Fibroblast of lung (primary cell): ENCODE measurements at places on chromosomes 1 and 21. TPM values are rescaled to one million over a fixed set of nuclear protein-coding genes. Genes with fewer than 3 reads are reported as not detected.

The S100A1 gene
- total RNA-seq: 0.17 TPM in 1 of 2 replicates, not detected in the other

The FLG2 gene
- not detected in 2 replicates for total RNA-seq

The PAPPA2 gene
- 4.1 and 5.4 TPM in 2 replicates for total RNA-seq

The MAP10 gene
- total RNA-seq: 2.6 TPM in 2 replicates

The ITGB2 gene
- total RNA-seq: not detected in 2 replicates

The THEM5 gene
- not detected in 2 replicates for total RNA-seq

The TAL1 gene
- total RNA-seq: under 0.01 TPM in 1 of 2 replicates, not detected in the other

The C1orf226 gene
- under 0.01 and 0.33 TPM in 2 replicates for total RNA-seq

The GATAD2B gene
- total RNA-seq: 3.3 and 4.8 TPM in 2 replicates

The WDR64 gene
- not detected in 2 replicates for total RNA-seq

The PAQR6 gene
- total RNA-seq: 0.26 and 0.33 TPM in 2 replicates

The FHAD1 gene
- 0.66 and 0.77 TPM in 2 replicates for total RNA-seq

The MAB21L3 gene
- total RNA-seq: 0.66 and 0.77 TPM in 2 replicates

The FMO1 gene
- 0.77 TPM in 1 of 2 replicates, not detected in the other for total RNA-seq
